Stimulated activated CD4-positive, alpha-beta T cell treated with anti-CD3 and anti-CD28 coated beads, Interleukin-1b, Interleukin-23, amount 100 ng/mL, for 1 hour (primary cell): ENCODE measurements at places on chromosomes 11 and 22.

- DNase-seq, result no peak
Observed at GRCh38 chr22:22404598-22405284, 103.8 kb downstream of the ZNF280B start.

GRCh38 chr11:10497371-10498021 is 42.4 kb downstream of the AMPD3 start:
- DNase-seq, result no peak

- DNase-seq, result no peak
Observed at GRCh38 chr11:94825031-94825430, 56.9 kb downstream of the AMOTL1 start.

DNA sequence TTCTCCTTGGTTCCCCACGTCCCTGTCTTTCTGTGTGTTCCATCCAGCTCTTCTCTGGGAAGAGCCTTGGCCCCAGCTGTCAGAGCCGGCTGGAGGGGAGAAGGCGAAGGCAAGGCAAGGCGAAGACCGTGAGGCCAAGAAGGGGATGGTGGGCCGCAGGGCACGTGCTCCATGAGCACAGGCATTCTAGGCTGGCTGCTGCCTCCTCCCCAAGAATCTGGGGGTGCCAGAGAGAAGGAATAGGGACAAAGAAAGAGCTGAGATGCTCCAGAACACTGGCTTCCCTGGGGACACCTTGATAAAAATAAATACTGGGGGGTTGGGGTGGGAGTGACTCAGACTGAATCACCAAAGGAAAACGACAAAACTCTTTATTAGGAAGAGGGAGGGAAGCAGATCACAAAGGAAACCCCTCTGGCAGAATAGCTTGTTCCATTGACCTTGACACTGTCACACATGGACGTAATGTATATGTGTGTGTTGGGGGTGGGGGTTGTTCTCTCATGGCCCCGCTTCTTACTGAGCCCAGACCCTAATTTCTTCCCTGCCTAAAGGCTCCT is 52.5 kb downstream of the NECTIN1 start:
- DNase-seq, result no peak

GRCh38 chr22:38163844-38164550 is 17.6 kb downstream of the PLA2G6 start:
- DNase-seq, result no peak

GRCh38 chr11:61685617-61685967 is 5.4 kb downstream of the DAGLA start:
- DNase-seq, result no peak

DNA sequence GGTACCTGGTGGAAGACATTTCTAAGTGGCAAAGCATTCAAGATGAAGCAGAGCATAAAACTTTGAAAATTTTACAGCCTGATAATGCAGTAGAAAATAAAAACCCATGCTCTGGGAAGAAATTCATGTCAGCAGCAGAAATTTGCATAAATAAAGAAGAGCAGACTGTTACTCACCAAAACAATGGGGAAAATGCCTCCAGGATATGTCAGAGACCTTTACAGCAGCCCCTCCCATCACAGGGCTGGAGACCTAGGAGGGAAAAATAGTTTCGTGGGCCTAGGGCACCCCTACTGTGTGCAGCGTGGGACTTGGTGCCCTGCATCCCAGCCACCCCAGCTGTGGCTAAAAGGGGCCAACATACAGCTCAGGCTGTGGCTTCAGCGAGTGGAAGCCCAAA is 5.4 kb upstream of the DKK3 start:
- no peak for DNase-seq

DNA sequence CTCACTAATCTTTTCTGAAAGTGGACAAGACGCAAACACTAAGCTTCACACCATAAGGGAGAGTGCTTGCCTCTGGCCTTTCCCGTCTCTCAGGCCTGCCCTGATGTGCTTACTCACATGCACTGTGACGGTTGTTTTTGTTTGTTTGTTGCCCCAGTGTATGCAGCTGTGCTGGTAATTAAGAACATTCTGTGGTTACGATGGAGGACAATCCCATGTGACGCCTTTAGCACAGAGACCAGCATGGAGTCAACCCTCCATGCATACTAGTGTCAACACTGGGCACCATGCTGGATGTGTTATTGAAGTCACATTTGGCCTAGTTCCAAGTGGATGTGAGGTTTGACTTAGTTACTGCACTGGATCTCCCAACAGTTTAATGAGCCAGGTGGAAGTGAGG is 27.8 kb upstream of the CDON start:
- no peak for DNase-seq

GRCh38 chr22:36027935-36028645 is 534 bp downstream of the RBFOX2 start:
- no peak for DNase-seq
